NCI-H1436 (cell line): ENCODE measurements at places on chromosomes 7 and 10.

GRCh38 chr7:71645836-71646235 is 513.9 kb downstream of the GALNT17 start:
- no peak for DNase-seq

DNA sequence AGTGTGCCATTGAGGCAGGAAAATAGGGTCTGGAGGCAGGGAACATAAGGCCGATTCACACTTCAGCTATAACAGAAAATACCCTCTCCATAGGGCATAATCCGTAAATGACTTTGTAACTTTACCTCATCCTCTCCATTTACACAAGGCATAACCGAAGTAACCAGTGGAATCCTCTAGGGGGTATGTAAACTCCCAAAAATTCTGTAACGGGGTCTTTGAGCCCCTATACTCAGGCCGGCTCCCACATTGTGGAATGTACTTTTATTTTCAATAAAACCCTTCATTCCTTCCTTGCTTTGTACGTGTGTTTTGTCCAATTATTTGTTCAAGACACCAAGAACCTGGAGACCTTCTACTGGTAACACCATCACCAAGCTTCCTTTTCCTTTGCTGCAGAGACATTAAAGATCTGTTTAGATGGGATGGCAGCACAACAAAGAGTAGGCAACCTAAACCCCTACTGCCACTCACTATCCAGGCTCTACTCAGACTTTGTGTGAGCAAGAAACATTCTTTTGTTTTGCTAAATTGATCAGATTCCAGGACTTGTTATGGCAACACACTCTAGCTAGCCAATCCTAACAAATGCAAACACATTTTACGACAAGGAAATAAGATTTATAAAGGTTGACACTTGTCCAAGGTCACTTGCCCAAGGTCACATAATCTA is 99.3 kb downstream of the DGKI start:
- no peak for DNase-seq

- no peak for DNase-seq
These were observed 29.2 kb downstream of the CYP2W1 start for GRCh38 chr7:1012004-1012715.

DNA sequence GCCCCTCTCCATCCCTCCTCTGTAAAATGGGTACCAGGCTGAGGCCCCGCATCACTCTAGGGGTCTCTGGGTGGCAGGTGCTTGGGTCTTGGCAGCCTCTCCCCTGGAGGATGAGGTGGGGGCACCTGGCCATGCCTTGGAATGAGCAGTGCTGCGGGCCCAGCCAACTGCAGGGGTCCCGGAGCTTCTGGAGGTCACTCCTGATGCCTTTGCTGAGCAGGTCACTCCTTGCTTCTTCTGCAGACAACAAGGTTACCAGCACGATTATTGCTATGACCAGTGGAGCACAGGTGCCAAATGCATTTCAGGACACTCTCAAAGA is 22.4 kb upstream of the ZNF488 start:
- no peak for DNase-seq

GRCh38 chr7:97771576-97771975 is 39.7 kb downstream of the TAC1 start:
- no peak for DNase-seq

DNA sequence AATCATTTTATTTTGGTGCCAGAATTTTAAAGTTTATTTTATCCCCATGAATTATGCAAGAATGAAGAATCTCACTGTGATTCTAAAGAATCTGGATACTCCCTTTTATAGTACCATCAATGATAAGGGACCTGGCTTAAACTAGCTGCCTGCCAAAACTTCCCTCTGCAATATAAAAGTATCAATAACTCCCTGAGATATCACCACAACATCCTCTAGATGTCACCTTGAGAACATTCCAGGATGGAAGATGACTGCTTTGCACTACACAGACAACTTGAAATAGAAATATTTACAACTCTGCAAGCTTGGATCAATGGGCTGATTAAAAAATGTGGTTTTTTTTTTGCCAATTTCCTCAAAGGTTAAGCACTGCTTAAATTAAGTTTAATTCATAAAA is 142.1 kb downstream of the SLC25A13 start:
- DNase-seq = no peak

DNA sequence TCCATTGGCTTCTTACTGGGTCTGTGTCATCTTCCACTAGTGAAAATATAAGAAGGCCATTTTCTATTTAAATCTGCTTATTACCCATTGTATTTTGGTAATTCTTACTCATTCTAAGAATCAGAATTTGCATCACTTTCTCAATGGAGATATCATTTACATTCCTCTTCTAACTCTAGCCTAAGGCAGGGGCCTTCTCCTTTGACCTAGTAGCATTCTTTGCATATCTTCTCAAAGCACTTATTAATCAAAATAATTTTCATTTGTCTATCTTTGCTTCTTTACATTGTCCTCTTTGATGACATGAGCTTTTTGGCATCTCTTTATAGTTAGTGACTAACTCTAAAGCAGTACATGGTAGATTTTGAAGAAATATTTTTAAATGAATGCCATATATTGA is 400.9 kb upstream of the SEMA3D start:
- DNase-seq = no peak

GRCh38 chr10:71727738-71728737 is 8.5 kb upstream of the C10orf105 start:
- DNase-seq = no peak

GRCh38 chr10:52615756-52616394 is 156.7 kb downstream of the MBL2 start:
- DNase-seq = no peak

- DNase-seq = no peak
These were observed 60.9 kb downstream of the GLI3 start for GRCh38 chr7:42175834-42176723.

DNA sequence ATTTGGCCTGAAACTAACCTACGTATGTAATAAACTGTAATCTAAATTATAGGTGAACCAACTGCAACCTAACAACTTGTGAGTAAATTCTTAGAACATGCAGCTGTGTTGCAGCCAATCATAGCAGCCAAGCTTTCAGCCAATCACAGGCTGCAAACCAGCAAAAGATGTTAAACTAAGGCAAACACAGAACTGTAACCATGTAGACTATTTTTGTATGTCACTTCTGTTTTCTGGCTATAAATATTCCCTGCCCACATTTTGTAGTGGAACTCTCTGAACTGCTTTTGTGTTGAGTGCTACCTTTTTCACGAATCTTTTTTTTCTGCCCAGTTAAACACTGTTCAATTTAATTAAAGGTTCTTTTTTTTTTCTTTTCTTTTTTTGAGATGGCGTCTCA is 28.2 kb upstream of the ZPBP start:
- no peak for DNase-seq

GRCh38 chr7:136687693-136688322 is 180.6 kb upstream of the CHRM2 start:
- DNase-seq = peak; percentile 0

DNA sequence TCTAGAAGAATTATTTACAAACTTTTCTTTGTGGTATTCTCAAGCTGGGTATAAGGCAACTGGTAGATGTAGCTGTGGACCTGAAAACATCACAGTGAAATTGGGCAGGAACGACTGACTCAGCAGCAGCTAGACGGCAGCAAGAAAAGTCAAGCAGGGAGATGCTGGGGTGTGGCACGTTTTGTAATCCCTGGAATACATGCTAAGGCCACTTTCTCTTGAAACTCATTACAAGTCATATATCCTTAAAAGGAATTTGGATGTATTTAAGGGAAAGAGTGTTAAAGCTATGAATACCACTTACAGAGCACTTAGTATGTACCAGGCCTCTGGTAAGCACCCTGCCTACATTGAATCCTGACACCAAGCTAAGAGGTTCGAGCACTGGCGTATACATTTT is 17.4 kb downstream of the BEND7 start:
- no peak for DNase-seq

GRCh38 chr7:136056651-136057231 is 79.6 kb upstream of the MTPN start:
- DNase-seq = no peak

DNA sequence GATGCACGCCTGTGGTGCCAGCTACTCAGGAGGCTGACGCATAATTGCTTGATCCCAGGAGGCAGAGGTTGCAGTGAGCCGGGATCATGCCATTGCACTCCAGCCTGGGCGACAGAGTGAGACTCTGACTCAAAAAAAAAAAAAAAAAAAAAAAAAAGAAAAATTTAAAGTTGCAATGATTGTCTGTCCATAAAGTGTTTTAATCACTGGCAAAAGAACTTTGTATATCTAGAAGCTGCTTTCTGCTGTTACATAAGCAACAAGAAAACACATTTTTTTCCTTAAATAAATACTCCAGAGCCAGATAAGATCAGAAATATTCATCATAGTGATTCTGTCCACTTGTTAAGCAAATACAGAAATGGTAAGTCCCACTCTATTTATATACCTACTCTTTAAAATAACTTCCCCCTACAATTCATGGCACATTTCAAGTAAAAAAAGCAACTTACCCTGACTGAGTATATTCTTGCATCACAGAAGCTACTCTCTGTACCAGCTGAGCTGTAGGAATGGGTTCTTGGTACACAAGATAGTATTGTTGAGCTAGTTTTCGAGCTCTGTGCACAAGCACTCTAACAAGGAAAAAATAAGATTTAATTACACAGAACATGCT is 7.6 kb downstream of the PSMA2 start:
- no peak for DNase-seq

GRCh38 chr10:52703451-52703850 is 69.1 kb downstream of the MBL2 start:
- no peak for DNase-seq

DNA sequence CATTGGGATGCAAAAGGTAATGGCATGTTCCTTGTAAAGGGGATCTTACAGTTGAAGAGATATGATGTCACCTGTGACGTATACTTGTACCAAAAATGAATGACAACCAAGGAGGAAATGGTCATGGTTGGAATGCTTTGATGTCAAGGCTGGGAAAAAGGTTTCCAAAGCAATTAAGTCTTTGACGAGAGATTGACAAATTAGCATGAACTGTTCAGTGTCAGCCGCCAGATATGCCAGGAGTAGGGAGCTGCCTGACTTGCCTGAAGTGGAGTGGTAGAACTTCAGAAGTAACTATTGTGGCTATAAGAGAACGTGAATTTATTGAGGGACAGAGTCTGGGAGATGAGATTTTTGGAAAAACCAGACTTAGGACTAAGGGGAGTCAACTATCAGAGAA is 88.1 kb downstream of the SEPTIN7 start:
- DNase-seq = no peak

DNA sequence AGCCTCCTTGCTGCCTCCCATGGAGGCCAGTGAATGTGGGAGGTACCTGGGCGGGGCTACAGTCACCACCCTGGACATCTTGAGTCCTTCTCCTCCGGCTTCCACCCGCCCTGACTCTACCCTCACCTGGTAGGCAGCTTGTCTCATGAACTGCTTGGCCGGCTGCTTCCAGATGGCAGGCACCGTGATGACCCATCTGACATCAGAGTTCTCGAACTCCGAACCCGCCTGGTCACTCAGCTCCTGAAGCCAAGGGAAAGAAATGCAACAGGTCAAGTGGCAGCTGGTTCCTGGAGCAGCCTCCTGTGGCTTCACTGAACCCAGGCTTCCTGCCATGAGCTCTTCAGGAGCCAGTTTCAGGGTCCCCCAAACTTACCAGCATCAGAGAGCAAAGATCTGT is 50.1 kb downstream of the HSPA12A start:
- DNase-seq = no peak

GRCh38 chr7:140679186-140679585 is 6.4 kb downstream of the ADCK2 start:
- DNase-seq = no peak

- DNase-seq = no peak
These were observed 900.4 kb upstream of the AUTS2 start for GRCh38 chr7:68697796-68698280.

DNA sequence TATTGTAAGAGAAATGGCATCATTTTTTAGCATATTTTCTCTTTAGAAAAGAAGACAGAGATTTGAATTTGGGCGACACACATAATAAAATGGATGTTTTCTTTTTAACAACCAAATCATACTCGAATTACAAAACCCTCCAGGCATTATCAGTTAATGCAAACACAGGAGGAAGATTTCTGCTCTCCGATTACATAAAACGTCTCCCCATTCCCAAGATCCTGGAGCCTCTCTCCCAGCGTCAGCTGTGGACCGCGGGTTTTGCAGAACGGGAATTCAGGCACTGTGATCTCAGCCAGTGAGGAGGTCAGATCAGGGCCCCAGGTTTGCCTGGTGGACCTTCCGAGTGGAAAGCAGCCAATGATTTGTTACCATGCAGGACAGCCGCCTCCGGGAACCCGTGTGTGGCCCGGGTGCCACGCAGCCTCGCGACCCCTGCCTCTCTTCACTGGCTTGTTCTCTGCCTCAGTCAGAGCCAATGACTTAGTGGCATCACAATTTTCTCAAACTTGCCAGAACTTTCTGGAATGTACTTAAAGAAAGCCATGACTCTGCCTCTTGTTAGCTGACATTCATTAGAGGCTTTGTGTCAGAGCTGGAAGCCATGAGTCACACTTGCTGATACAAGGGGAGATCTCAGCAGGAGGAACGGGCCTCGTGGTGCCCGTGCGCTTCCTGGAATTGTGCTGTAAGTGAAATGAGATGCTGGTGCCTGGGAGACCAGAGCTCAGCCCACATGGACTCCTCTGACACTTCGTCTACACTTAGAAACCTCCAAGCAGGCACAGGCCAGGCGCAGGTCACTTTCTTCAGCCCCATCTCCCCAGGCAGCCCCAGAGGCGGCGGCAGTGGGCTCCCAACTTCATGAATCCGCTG is 246.1 kb downstream of the KLF6 start:
- DNase-seq = no peak

- no peak for DNase-seq
These were observed 428.4 kb downstream of the GFRA1 start for GRCh38 chr10:115844591-115844990.

DNA sequence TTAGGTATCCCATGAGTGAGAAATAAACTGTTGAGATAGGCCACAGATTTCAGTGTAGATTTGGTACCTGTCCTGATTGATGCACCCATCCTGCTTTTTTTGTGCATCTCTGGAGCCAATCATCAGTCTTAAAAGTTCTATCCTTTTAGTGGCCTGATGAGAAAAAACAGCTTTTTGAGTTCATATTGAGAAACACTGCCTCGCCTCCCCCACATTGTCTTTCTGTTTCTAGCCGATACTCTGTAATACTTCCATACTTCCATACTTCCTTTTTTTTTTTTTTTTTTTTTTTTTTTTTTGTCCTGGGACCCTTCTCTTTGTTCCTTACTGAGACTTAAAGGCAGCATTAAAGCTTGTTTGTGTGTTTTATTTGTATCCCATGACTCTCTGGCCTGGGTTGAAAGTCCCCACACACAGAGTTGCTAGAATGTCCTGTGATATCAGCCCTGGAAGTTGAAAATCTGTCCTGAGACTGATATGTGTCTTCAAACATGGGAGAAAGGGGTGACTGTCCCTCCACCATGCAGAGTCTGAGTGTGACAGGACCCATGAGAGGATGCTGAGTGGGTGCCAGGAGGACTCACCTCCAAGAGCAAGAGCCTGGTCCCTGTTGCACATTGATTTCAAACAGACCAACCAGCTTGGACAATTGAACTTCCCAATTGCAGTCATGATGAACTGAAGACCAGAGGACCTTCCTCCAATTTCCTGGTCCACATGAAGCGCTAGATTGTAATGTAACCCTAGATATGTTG is 5.7 kb downstream of the ZNF22 start:
- no peak for DNase-seq
